Anterior cingulate cortex (tissue), 58 donors: ENCODE measurements at places on chromosomes 1 and 21.
A peak's percentile ranks its signal among the peaks of the same experiment; 100 is the strongest.

DNA sequence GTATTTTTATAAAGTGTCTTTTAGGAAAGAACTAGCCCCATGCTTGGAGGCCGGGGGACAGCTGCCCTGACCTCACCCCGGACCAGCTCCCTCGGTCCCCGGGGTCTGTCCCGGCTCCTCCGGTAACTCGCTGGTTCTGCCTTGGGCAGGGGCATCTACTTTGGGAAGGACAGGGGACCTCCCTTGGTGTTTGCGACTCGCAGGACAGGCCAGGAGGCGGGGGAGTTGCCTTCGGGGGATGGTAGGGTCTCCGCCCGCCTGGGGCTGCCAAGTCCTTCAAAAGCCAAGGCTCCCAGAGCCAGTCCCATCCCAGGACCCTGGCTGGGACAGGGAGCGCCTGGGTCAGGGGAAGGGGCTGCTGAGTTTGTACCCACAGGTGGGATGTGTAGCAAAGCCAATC lies 157.9 kb downstream of the PEX14 start:
- no peak for DNase-seq

DNA sequence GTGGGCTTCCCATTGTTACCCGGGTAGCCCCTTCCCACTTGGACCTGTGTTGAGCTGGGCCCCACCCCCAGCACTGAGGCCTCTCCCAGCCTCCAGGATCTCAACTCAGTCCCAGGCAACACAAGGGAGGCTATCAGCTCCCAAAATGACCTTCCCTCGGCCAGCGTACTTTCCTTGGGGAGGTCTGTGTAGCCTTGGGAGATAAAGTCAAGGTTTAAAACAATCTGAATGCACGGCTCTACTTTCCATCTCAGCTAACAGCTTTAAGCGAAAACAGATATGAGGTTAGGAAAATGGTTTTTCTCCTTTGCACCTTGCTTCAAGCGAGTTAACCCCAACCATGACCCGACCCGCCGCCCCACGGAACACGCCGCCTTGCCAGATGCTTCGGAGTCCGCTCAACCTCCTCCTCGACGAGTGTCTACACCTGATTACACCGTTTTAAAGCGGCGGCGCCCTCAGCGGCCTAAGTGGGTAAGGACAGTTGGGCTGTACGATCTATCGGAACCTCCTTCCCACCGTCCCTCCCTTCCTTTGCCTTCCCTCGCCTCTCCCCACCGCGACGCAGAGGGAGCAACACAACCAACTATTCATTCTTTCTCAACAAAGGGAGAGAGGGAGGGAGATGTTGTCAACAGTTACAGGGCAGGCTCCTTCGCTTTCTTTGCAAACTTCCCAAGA lies 1.1 kb downstream of the BCAR3 start:
- peak; percentile 38 for DNase-seq

GRCh38 chr1:162235241-162235800 lies 141.3 kb downstream of the SPATA46 start:
- DNase-seq: no peak

DNA sequence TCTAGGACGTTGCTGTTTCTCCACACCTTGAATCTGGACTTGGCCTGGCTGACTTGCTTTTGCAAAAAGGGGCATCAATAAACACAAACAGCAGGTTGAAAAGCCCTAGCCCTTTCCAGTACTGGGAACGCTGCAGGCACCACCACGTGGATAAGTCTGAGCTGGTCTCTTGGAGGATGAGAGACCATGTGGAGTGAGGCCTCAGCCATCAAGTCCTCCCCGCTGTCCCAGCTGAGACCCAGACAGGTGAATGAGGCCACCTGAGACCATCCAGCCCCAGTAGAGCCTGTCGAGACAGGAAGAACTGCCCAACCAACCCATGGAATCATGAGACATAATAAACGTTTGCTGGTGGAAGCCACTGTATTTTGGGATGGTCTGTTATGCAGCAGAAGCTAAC lies 688.7 kb downstream of the PTPRU start:
- DNase-seq: no peak

DNA sequence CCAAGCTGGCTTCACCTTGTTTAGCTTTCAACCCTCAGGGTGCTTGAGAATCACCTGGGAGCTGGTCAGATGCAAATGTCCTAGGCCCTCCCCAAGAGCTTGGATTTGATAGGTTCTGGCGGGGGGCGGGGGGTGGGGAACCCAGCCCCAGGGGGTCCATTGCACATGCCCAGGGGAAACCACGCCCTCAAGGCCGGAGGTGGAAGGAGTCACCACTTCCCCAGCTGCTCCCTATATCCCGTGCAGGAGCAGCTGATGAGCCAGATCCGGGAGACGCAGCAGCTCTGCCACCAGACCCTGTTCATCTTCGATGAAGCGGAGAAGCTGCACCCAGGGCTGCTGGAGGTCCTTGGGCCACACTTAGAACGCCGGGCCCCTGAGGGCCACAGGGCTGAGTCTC lies 5.8 kb downstream of the TOR3A start:
- DNase-seq: no peak

- DNase-seq: no peak
These were observed 27.0 kb downstream of the PAX7 start for GRCh38 chr1:18657506-18658201.

GRCh38 chr1:57887964-57888491 lies 464.2 kb upstream of the DAB1 start:
- DNase-seq: no peak

DNA sequence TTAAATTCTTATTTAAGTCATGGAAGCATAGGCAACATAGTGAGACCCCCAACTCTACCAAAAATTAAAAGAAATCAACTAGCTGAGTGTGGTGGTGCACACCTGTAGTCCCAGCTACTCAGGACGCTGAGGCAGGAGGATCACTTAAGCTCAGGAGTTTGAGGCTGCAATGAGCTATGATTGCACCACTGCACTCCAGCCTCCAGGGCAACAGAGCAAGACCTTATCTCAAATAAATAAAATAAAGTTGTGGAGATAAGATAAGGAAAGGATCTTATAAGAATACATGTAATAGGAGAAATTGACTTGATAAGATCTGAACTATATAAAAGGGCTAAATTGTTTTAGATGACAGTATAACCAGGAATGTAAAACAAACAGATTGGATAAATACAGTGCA lies 2.3 kb upstream of the BATF3 start:
- DNase-seq: no peak

DNA sequence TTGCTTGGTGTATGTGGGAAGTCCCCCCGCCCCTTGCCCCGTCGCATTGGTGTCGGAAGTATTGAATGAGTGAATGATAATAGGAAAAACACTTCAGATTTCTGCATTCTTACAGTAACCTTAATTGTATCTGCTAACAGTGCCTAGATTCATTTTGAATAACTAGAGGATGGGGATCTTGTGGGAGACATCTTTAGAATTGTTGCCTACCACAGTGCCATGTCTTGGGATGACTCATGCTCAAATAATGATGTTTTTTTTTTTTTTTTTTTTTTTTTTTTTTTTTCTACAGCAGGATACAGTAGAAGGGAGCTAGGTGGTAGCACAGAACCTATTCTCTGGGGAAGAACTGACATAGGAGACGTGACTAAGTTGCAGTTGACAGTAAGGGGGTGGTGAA lies 237.9 kb downstream of the USP25 start:
- no peak for DNase-seq

DNA sequence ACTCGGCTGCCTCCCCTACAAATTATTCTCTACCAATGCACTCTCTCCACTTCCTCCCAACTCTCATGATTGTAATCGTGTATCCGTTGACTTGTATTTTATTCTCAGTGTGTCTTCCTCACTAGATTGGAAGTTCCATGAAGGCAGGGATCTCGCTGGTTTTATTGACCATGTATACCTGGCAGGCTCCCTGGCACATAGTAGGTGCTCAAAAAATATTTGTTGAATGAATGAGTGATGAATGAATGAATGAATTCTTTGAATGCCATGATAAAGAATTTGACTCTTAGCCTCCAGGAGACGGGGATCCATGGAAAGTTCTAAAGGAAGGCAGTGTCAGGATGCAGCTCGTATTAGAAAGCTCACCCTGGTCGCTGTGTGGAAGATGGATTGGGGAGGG lies 28.8 kb upstream of the WASF2 start:
- no peak for DNase-seq

GRCh38 chr1:30610917-30611316 lies 112.5 kb downstream of the MATN1 start:
- DNase-seq: no peak

DNA sequence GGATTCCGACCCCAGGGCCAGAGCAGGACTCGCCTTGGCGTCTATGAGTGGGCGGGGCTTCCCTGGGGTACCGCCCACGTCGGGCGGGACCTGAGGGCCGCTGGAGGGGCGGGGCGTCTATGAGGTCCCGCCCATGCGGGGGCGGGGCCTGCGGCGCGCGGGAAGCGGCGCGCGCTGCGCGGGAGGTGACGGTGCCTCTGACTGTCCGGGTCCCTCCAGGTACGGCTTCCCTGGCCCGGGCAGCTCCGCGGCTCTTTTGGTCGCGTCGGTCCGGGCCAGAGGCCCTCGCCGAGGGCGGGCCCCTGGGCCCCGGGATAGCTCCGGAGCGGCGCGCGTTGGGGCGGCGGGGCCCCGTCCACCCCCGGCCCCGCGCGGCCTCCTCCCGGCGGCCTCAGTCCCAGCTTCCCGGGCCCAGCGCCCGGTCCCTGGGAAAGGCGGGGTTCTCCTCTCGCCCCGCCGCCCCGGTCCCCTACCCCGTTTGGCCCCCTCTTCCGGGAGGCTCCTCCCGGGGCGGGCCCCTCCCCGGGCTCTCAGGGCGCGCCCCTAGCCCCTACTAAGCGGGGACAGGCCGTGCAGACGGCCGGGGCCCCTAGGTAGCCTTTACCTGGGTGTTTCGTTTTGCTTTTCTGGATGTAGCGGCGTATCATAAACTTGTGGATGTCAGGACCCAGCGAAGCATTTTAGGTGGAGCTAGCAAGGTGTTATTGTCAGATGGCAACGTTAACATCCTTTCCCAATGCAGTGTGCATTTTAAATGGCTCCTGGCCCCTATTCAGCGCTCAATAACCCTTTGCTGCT lies at the start of gene CHAF1B:
Gene CHAF1B (plus strand): TSS at position 160 of the 798 bp plus-strand sequence. CDS start 745 bp downstream, outside the sequence.
- DNase-seq: peak; percentile 72

- no peak for DNase-seq
These were observed 24.2 kb downstream of the PDE9A start for GRCh38 chr21:42677339-42678321.

DNA sequence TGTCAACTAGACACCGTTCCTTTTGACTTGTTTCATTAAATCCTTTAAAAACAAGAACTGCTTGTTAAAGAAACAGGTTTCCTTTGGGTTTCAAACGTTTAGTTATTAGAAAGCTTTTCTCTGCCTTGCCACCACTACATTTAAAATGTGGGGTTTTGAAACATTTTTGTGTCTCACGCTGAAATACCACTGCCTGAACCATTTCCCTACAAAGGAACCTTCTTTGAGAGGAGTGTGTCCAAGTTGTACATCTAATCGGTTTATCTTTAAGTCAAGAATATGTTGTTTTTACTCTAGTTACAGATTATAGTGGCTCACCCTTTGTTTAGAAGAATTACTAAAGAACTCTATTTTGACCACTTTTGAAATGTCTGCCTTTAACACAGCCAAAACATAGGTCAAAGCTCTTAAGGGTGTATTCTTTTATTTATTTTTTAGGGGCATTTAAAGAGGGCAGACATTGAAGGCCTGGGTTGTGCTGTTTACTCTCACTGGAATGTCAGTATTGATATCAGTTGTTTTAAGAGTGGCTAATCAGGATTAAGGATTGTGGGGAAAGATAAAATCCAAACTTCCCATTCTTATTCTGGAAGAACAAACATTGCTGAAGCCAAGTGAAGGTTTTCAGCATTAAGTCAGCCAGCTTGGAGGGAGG lies 143.4 kb downstream of the GALNT2 start:
- no peak for DNase-seq

GRCh38 chr1:50542362-50542761 lies 119.1 kb upstream of the DMRTA2 start:
- DNase-seq: no peak
